ENCODE measurements at places on chromosomes 7 and 10. TPM values are rescaled to one million over a fixed set of nuclear protein-coding genes. Genes with fewer than 3 reads are reported as not detected.

Gene PLEKHS1
- 0.17 TPM for total RNA-seq

Gene DGKI
- 1.5 TPM for total RNA-seq

Gene CARD11
- 2.2 TPM for total RNA-seq

Gene ANKRD2
- 0.83 TPM for total RNA-seq

Gene EIF5AL1
- total RNA-seq = 1.3 TPM

Gene PRR15
- total RNA-seq = 0.83 TPM

Gene PIK3AP1
- 0.50 TPM for total RNA-seq

Gene SMKR1
- total RNA-seq = not detected

Gene SPDYE11
- total RNA-seq = 0.17 TPM

Gene TUBB8
- total RNA-seq = not detected

Gene LLCFC1
- not detected for total RNA-seq

Gene BTBD16
- total RNA-seq = not detected

Gene BAIAP2L1
- 65.0 TPM for total RNA-seq

Gene TAS2R3
- 2.8 TPM for total RNA-seq

Gene DNA2
- total RNA-seq = 10.3 TPM

Gene OR6V1
- not detected for total RNA-seq

Gene RBP3
- not detected for total RNA-seq

Gene ACSM6
- total RNA-seq = not detected

Gene VSTM4
- total RNA-seq = not detected

Gene FAM25G
- total RNA-seq = not detected

Gene CALD1
- total RNA-seq = 251 TPM

Gene FRMPD2
- 0.59 TPM for total RNA-seq

Gene HGF
- not detected for total RNA-seq

Gene FXYD4
- not detected for total RNA-seq

Gene MYPN
- 3.0 TPM for total RNA-seq

Gene FIGNL1
- total RNA-seq = 9.0 TPM

Gene NDUFB2
- 195 TPM for total RNA-seq

Gene LFNG
- 6.6 TPM for total RNA-seq

Gene HECW1
- not detected for total RNA-seq

Gene AQP1
- total RNA-seq = not detected

Gene UBN2
- 7.3 TPM for total RNA-seq

Gene ACSL5
- total RNA-seq = 0.17 TPM

Gene ZCWPW1
- total RNA-seq = 1.0 TPM

Gene GPR26
- total RNA-seq = not detected

Gene TSPAN12
- total RNA-seq = 0.29 TPM

Gene CCDC172
- not detected for total RNA-seq

Gene LRRC4
- under 0.01 TPM for total RNA-seq

Gene NACAD
- 3.4 TPM for total RNA-seq
